ENCODE measurements at places on chromosomes 16 and 17. TPM values are rescaled to one million over a fixed set of nuclear protein-coding genes. Genes with fewer than 3 reads are reported as not detected.

DNA sequence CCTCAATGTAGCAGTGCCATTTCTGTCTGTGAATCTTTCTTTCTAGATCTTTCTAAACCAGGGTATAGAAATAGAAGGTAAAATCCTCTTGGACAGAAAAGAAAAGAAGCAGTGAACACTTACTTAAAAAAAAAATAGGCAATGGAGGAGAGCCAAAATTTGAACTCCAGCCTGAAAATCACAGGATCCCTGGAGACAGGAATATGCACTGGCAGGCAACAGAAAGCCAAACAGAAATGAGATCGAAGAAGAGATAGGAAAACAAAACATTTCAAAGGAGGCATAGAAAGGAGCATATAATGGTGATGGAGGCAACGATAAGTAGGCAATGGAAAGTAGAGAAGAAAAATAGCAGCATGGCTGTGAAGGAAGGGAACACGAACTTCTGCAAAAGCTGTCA lies 253.7 kb upstream of the HSBP1 start:
- H3K4me1 ChIP-seq = no peaks in the 10 kb centered on the region
- H3K4me3 ChIP-seq = no peak overlapping the region
- DNase-seq = no peak

KRTAP3-2 gene
- not detected for total RNA-seq

FOXN1 gene
- total RNA-seq = 0.29 TPM

ERN2 gene
- total RNA-seq = 0.84 TPM

Data from left lung (tissue), 14 donors.